ENCODE measurements at places on chromosomes 2 and 18. TPM values are rescaled to one million over a fixed set of nuclear protein-coding genes. Genes with fewer than 3 reads are reported as not detected.

DNA sequence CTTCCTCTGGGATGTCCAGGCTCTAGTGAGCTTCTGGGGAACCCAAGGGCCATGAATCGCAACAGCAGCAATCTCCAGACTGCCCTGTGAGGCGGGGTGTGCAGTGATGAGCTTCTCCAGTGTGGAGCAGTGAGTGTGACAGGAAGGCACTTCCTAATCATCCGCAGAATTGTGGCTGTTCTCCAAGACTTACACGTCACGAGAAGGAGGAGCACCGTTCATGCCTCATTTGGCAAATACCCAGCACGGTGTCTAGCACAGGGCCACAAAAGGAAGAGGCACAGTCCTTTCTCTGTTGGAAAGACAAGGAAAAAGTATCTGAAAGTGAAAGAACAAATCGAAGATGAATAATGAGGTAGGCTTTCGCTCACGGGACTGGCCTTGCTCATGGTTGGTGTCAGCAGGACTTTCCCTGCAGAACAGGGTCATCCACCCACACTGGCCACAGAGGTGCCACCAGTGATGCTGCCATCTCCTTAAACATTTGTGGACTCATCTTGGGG is 125.1 kb upstream of the HAAO start:
- DNase-seq, result peak; percentile 59

DNA sequence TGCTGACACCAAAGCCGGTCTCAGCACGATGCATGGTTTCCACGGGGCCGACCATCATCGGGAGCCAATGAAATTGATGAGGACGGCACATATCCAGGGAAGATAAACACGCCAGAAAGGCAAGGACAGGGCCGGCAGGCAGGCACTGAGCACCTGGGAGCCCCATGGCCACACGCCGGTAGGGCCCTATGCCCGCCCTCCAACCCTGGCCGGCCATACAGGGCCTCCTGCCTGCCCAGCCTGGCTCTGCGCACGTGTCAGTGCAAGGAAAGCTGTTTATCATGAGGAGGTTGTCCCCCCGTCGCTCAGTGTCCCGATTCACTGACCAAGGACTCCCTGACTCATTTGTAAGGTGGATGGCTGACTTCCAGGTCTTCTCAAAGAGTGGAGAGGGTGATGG is 237.5 kb downstream of the GLI2 start:
- DNase-seq, result peak; percentile 30

The CFAP210 gene
- not detected for total RNA-seq

DNA sequence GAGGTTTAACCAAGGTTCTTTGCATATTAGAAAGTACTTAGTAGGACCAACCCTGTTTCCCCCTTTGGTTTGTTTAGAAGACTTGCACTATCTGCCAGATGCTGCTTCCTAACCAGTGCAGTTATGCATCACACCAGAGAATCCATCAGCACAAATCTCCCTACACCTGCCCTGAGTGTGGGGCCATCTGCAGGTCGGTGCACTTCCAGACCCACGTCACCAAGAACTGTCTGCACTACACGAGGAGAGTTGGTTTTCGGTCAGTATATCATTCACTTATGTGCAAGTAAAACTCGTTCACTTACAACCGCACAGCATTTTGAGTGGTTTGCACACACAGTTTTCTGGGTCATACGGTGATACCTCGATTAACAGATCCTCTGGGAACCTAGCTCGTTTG is 69.7 kb downstream of the ZNF532 start:
- no peak for DNase-seq

The IHH gene
- total RNA-seq, result not detected

The GREB1L gene
- total RNA-seq, result 8.0 TPM

- no peak for DNase-seq
Observed at GRCh38 chr2:23445450-23445868, 60.5 kb downstream of the KLHL29 start.

DNA sequence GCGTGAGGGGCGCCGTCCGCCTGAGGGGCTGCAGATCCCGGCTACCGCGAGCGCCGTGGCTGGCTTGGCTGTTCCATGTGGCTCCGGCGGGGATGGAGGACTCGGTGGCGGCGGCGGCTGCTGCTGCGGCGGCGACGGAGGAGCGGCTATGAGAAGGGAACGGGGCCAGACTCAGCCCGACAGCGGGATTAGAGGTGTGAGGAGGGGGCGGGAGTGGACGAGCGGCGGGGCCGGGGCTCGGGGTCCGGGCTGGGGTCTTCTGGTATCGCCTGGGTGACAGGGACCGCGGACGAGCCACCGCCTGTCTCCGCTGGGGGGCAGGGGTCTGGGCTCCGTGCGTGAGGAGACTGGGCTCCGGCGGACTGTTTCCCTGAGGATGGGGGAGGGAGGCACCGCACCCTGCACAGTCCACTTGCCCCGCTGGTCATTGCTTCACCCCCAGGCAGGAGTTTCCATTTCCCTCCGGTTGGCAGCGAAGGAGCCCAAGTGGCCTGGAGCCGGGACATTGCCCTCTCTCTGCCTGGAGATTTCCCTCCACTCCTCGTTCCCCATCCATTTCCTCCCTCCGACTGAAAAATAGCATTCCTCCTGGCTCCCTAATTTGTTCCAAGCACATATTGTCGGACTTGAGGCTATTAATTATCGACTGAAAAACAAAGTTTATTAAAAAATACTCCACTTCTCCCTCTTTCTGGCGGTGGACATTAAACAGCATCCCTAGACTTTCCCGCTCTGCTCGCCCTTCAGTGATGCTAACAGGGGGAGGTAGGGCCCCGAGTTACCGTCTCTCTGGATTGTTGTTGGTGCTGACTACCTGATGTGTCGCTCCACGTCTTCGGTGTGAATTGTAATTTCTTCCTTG is 577 bp downstream of the EHBP1 start:
- DNase-seq, result no peak

The GCKR gene
- not detected for total RNA-seq

GRCh38 chr2:29789911-29790485 is 131.4 kb downstream of the ALK start:
- DNase-seq, result no peak

- DNase-seq, result no peak
Observed at GRCh38 chr2:2663401-2664036, 332.4 kb upstream of the MYT1L start.

DNA sequence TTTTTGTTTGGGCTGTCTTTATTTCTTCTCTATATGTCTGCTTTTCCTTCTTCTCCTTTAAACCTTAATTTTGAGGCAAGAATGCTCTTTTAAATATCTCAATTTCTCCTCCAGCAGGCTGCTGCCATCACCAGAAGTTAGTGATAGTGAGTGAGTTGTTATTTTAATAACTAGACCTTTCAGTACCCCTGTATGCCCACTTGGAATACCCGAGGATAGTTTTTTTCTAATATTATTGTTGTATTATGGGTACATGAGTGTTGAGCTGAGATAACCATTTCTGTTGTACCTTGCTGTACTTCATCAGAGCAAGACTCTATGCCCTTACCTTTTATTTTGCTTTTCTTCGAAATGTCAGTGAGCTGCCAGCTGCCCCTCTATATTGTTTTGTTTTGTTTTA is 50.1 kb downstream of the PPM1B start:
- DNase-seq, result no peak
